ENCODE measurements at places on chromosomes 11 and 22. TPM values are rescaled to one million over a fixed set of nuclear protein-coding genes. Genes with fewer than 3 reads are reported as not detected.

PANX3 gene
- not detected for total RNA-seq

BEST1 gene
- total RNA-seq, result 5.6 TPM

KCNK4 gene
- not detected for total RNA-seq

CLCF1 gene
- 32.5 TPM for total RNA-seq

TRMU gene
- 34.4 TPM for total RNA-seq

OR8B12 gene
- not detected for total RNA-seq

CDC42EP2 gene
- total RNA-seq, result 16.1 TPM

CCDC88B gene
- 8.8 TPM for total RNA-seq
